ENCODE measurements at places on chromosomes 3 and 15.

GRCh38 chr3:98754483-98754882, 8.7 kb upstream of the ST3GAL6 start:
- no peak for DNase-seq

DNA sequence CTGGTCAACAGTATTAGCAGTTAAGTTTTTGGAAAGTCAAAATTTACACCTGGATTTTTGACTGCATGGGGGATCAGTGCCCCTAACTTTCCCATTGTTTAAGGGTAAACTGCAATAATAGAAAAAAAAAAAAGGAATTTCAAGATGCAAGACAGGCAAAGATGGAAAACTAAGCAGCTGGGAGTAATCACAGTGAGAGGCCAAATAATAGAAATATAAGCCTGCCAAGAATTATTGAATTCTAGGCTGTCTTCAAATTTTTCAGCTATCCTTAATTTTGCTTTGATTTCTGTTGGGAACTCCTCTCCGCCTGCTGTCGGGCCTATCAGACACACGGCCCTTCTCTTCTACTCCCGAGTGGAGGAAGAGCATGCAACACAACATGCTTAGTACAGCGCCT, 215.5 kb upstream of the LMCD1 start:
- DNase-seq: no peak

- DNase-seq: no peak
Observed at GRCh38 chr15:71547011-71547410, 263.3 kb upstream of the NR2E3 start.

DNA sequence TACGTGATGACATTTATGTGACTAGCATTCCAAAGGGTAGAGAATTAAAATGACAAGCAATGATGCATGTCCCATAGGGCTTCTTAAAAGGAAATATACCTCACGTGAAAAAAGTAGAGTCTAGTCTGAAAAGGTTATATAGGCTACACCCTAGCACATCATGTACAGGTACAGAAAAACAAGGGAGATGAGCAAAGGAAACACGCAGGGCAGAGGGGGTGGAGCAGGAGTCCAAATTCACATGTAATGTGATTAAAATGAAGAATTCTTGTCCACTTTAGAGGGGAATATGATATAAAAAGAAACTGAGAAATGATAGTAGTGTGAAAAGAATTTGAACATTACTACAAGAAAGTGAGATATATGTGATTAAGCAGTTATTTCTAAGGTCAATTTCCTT, 59.4 kb downstream of the HACD2 start:
- no peak for DNase-seq

DNA sequence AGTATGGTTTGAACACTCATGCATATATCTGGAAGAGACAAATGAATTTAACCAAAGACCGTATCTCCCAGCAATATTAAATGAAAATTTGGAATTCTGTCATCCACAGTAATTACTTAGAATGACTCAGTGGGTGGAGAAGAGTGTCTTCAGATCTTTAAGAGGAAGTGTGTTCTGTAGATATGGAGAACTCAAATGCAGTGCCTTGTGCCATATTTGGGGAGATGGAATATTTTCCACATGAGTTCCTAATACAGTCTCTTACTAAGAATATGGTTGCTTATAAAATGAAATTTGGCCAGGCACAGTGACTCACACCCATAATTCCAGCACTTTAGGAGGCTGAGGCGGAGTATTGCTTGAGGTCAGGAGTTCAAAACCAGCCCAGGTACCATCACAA, 40.5 kb downstream of the ANO10 start:
- no peak for DNase-seq

GRCh38 chr3:148269816-148270215, 427.9 kb upstream of the AGTR1 start:
- no peak for DNase-seq

DNA sequence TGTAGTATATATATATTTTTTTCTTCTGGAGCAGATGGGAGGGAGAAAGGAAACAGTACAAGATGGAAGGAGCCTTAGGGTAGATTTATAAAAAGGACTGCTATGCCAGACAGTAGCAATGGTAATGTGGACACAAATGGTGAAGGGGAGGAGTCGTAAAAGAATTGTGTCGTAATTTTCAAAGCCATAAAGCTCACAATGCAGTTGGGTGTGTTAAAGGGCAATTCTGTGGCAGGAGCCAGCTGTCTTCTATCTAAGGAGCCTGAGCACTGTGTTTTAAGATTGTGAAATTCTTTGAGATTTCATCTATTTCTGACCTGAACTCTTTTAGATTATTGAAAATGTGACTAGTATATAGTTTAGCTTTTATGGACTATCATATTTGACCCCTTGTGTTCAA, 58.9 kb downstream of the CNOT10 start:
- no peak for DNase-seq

- no peak for DNase-seq
Observed at GRCh38 chr3:183818041-183818620, 7.2 kb downstream of the MAP6D1 start.

- DNase-seq: no peak
Observed at GRCh38 chr3:189902230-189903186, 218.2 kb downstream of the P3H2 start.

- DNase-seq: no peak
Observed at GRCh38 chr15:48667701-48668100, 22.2 kb upstream of the FBN1 start.

GRCh38 chr3:121601212-121601812, 8.1 kb downstream of the FBXO40 start:
- DNase-seq: no peak

DNA sequence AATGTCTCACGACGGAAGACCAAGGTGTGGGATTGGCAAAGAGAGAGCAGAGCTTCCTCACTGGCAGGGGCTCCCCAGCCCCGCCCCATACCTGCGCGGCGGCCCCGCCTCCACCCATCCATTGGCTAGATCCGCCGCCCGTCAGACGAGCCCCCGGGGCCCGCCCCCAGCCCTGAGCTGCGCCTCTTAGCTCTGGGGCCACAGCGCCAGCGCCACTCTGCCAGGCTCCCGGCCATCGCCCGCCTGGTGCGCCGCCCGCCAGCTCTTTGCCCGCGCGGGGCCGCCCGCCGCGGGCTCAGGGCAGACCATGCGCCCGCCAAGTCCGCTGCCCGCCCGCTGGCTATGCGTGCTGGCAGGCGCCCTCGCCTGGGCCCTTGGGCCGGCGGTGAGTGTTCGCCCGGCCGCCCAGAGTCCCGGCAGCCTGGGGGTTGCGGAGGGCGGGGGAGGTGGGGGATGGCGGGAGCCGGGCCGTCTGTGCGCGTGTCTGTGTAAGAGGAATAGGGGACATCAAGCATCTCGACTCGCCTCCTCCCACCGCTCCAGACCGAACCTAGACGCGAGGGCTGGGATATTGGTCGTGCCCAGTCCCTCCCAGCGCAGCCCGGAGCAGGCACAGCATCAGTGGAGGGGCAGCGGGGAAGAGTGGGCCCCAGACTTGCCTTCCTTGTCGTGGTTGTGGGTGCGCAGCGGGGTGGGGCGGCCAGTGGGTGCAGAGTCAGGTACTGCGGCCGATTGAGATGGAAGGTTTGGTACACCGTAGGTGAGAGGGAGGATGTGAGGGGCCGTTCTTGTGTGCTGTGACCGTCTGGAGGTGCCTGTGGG, at the start of gene VIPR1:
Gene VIPR1, plus strand, starts transcription at position 215 of the 822 bp plus-strand sequence. Its CDS starts 93 bp downstream, at position 308.
- DNase-seq: peak; percentile 89

- no peak for DNase-seq
Observed at GRCh38 chr3:11238060-11238459, 34.1 kb upstream of the ATG7 start.

DNA sequence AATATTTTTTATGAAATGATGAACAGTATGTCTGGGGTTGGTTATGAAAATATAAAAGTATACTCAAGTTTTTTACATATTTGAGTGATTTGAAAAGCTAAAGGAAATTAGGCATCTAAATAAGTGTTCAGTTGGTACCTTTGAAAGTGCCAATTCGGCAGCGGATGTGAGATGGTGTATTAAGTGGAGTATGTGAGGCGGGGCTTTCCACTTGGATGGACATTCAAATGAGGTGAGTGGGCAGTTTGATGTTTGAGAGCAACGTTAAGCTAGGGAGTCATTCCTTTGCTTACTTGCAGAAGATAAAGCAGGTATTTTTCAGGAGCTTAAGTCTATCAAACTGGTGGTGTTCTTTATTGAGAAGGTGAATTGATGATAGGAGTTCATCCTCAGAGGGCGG, 189.0 kb upstream of the GOLIM4 start:
- DNase-seq: no peak

- no peak for DNase-seq
Observed at GRCh38 chr3:100898681-100899080, 94.5 kb downstream of the ABI3BP start.

GRCh38 chr3:194054016-194054415, 81.9 kb upstream of the HES1 start:
- no peak for DNase-seq

GRCh38 chr3:151859905-151860304, 13.5 kb upstream of the SUCNR1 start:
- no peak for DNase-seq

- DNase-seq: no peak
Observed at GRCh38 chr15:91995146-91995545, 141.6 kb downstream of the SLCO3A1 start.

DNA sequence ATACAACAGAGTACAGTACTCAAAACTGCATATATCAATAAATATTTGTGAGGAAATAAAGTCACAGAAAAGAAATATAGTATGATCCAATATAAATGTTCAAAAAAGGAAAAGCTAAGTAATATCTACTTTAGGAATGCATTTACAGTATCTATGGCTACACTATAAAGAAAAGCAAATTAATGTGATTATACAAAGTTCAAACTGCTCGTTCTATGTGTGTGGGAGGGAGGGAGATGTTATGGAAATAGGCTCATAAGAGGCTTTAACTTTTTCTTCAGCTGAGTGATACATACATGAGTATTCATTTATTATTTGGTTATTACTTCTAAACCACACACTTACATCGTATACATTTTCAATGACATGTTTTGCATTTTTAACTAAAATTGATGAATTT, 377.7 kb upstream of the AGTR1 start:
- no peak for DNase-seq

DNA sequence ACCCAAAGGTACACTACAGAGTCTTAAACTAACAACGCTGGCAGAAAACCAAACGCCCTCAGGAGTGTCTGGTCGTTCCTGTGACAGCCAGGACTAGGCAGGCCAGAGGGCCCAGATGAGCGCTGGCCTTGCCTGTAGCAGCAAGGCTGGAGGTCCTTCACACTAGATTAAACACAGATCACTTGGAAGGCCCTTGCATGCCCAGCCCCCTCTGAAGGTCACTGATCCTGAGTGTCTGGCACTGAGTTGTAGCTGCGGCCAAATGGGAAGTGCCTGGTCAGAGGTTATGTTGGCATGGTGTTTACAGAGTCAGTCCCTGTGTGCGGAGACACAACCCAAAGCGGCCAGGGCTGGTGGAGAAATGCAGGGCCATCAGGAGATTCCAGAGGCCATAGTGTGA, 58.9 kb downstream of the ZNF621 start:
- DNase-seq: no peak

DNA sequence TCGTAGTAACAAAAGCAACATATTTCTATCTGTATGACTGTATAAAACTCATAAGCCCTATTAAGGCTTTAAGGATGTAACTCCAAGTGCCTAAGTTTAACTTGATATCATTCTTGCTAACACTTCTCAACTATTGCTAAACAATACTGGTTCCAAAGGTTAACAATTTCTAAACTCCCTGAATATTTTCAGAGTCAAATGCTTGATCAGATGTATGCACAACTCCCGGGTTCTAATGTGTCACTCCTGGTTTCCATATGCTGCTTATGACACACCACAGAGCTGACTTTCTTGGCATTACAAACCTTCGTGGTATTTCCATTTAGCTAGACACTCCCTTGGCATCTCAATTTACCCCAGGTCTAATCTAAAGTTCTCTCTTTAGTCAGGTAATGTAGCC, 26.3 kb downstream of the DZIP1L start:
- no peak for DNase-seq

GRCh38 chr15:70355275-70355795, 257.6 kb upstream of the TLE3 start:
- DNase-seq: no peak

DNA sequence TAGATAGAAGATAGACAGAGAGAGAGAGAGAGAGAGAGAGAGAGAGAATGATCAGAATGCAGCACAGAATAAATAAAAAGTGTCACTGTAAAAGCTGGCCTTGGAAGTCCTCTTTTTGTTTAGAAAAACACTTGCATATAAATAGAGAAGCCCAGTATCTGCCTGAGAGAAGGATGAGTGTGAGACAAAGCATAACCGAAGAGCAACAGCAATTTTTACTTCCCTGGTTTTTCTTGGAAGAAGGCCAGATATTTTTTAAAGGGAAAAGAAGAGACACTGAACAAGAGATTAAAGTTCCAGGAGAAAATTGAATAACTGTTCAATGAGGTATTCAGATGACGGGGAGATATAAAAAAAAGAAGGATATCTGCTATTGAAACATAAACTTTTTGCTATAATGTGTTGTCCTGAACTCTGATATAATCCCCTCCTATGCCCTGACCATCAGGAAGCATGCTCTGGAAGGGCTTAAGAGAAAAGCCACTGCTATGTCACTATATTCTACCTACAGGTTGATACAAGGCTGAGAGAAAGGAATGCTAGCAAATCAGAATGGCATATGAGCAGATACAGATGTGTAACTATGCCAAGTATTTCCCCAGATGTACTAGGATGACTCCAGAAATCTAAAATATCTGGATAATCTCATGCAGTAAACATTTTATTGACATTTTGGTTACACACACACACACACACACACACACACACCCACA, 358.9 kb downstream of the RBMS3 start:
- no peak for DNase-seq

GRCh38 chr15:67307889-67308597, 53.5 kb downstream of the IQCH start:
- DNase-seq: no peak

- DNase-seq: no peak
Observed at GRCh38 chr15:50380089-50380488, 25.1 kb upstream of the GABPB1 start.

DNA sequence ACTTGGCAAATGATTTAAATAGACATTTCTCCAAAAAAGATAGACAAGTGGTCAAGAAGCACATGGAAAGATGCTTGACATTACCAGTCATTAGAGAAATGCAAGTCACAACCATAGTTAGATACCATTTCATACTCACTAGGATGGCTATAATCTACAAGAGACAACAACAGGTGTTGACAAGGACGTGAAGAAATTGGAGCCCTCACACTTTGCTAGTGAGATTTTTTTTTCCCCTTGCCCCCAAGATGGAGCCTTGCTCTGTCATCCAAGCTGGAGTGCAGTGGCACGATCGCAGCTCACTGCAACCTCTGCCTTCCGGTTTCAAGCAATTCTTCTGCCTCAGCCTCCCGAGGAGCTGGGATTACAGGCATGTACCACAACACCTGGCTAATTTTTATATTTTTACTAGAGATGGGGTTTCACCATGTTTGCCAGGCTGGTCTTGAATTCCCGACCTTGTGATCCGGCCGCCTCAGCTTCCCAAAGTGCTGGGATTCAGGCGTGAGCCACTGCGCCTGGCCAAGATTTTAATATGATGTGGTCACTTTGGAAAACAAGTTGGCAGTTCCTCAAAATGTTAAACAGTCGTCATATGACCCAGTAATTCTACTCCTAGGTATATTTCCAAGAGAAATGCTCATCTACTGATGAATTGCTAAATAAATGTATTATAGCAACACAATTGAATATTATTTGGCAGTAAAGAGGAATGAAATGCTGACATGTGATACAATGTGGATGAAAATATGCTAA, 103.3 kb downstream of the ATG7 start:
- DNase-seq: no peak

- DNase-seq: no peak
Observed at GRCh38 chr15:31570591-31570990, 244.0 kb downstream of the KLF13 start.

All from activated T-helper 1 cell treated with anti-CD3 and anti-CD28 coated beads, Interleukin-2, amount 50 U/mL, for 16 hours (primary cell).